ENCODE measurements at places on chromosomes 7 and 10.

GRCh38 chr7:90383422-90383821 is 19.8 kb upstream of the CLDN12 start:
- DNase-seq, result no peak

- peak; percentile 34 for DNase-seq
Observed at GRCh38 chr10:73785721-73786511, 510 bp downstream of the ZSWIM8 start.

DNA sequence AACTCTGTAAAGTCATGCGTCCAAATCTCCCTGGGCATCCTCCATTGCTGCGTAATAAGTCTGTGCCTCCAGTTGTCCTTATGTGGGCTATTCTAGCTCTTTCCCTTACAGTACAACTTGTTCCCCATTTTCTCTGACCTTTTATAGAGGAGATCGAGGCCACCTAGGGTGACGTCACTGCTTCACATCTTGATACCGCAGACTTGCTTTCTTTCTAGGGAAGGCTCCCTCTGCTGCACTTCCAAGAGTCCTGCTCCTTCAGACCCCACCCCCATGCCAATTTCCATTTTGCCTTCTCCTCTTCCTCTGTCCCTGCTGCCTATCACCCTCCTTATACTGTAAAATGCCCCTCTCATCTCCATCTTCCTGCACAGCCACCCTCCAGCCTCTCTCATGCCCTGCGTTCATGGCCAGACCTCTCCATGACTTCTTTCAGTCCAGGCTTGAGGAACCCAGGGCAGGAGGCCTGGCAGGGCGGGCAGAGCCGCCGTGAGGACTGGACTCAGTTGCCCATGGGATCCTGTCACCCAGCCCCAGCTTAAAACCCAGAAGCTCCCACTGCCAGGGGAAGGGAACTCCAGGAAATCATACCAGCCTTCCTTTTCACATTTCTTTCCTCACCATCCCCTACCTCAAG is 57.5 kb downstream of the CAMK1D start:
- no peak for DNase-seq

- DNase-seq, result no peak
Observed at GRCh38 chr7:158943234-158943633, 86.9 kb downstream of the DYNC2I1 start.

- DNase-seq, result no peak
Observed at GRCh38 chr10:87733081-87733480, 73.4 kb downstream of the PAPSS2 start.

DNA sequence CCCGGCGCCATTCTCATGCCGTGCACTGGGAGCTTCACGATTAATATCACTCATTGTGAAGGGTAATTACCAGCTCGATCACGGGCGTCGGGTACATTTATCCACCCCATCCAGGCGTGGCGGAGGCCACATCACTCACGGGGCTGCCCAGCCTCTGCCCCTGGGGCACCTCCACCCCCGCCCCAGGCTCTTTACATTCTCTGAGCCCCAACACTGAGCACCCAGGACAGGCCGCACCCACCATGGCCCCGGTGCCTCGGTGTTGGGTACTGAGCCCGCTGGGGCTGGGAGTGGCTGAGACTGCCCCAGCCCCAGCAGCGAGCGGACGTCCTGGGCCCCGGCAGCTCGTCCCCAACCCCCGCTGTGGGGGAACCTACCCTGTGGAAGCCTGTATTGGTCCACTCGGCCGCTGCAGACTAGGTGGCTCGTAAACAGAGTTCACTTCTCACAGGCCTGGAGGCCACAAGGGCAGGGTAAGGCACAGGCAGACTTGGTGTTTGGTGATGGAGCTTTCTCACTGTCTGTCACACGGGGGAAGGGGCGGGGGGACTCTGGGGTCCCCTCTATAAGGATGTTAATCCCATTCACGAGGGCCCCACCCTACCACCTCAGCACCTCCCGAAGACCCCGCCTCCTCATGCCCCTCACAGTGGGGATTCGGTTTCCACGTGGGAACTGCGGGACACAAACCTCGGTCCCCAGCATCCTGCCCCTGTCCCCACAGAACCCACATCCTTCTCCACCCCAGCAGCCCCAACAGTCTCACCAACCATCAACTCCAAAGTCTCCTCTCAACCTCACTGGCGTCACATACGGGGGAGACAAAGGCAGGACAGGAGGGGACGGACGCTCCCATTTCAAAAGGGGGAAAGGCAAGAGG is 184.1 kb downstream of the ELFN1 start:
- no peak for DNase-seq

Measured in activated CD4-positive, alpha-beta T cell treated with anti-CD3 and anti-CD28 coated beads, Interleukin-2, amount 50 U/mL, for 48 hours (primary cell).